ENCODE measurements at places on chromosomes 5 and 9.

DNA sequence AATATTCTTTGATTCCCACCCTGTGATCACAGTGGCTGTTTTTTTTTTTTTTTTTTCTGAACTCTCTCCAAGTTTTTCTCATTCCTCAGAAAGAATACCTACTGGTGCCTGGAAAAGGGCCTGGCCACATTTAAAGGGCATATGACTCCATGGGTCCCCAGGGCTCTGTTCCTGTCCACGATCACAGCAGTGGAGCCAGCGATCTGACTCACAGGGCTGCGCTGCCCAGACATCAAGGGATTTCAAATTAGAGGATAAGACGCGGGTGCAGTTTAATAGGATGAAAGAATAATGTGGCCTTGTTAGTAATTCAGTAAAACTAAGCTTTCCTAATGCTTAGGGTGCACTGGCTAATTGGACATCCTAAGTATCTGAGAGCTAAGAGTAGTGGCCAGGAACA, 175.1 kb upstream of the MSX2 start:
- no peak for DNase-seq

- DNase-seq: no peak
Observed at GRCh38 chr9:10876333-10876732, 263.5 kb upstream of the PTPRD start.

DNA sequence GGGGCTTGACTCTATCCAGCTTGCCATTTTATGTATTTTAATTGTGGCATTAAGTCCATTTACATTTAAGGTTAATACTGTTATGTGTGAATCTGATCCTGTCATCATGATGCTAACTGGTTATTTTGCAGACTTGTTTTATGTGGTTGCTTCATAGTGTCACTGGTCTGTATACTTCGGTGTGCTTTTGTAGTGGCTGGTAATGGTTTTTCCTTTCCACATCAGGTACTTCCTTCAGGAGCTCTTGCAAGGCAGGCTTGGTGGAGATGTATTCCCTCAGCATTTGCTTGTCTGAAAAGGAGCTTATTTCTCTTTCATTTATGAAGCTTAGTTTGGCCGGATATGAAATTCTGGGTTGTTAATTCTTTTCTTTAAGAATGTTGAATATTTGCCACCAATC, 145.9 kb downstream of the CPLANE1 start:
- no peak for DNase-seq

GRCh38 chr9:137354153-137354844, 52.2 kb upstream of the NRARP start:
- DNase-seq: no peak

DNA sequence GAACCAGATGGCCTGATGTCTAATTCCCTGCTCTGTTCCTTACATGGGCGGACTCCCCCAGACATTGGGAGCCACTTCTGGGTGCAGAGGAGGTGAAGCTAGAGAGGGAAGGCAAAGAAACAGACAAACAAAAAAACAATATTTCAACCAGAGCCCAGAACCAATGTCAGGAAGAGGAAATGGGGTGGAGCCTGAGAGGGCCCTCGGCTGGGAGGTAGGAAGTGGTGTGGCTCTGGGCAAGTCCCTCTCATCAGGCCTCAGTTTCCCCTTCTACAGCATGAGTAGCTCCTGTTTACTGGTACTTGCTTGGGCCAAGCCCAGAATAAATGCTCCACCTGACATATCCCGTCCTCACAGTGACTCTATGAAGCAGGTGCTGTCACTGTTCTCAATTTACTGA, 11.1 kb downstream of the SH2D3C start:
- DNase-seq: no peak

- DNase-seq: no peak
Observed at GRCh38 chr9:113837334-113837733, 38.8 kb upstream of the ZNF618 start.

DNA sequence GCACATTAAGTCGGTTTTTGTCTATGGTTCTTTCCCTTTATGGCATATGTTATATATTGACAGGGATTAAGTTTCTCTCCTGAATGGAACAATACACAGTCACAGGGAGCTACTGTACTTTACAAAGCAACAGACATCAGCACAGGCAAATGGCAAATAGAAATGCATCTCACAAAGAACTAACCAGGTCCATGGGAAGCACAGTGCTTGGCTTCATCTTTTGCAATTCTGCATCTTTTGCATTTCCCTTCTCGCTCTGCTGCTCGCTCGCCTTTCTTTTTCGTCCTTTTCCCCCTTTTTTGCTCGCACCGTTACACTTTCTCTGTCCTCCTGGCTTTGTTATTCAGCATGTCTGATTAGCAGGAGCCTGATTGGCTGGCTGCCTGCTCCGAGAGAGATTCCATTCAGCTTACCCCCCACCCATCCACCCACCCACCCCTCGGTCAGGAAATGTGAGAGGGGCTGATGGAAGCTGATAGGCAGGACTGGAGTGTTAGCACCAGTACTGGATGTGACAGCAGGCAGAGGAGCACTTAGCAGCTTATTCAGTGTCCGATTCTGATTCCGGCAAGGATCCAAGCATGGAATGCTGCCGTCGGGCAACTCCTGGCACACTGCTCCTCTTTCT, at the start of gene ADAMTSL1:
Gene ADAMTSL1, plus strand, starts transcription at position 502 of the 628 bp plus-strand sequence. Its CDS starts 80 bp downstream, at position 582.
- DNase-seq: peak; percentile 62

All from G401 (cell line).